ENCODE measurements at places on chromosomes 1 and 21. TPM values are rescaled to one million over a fixed set of nuclear protein-coding genes. Genes with fewer than 3 reads are reported as not detected.

GRCh38 chr1:154943649-154944400 is 7.3 kb upstream of the PMVK start:
- DNase-seq: peak; percentile 68

SPAG17 gene
- 0.71 TPM for total RNA-seq

IL6R gene
- 3.2 TPM for total RNA-seq

LENEP gene
- total RNA-seq: 0.48 TPM

DNA sequence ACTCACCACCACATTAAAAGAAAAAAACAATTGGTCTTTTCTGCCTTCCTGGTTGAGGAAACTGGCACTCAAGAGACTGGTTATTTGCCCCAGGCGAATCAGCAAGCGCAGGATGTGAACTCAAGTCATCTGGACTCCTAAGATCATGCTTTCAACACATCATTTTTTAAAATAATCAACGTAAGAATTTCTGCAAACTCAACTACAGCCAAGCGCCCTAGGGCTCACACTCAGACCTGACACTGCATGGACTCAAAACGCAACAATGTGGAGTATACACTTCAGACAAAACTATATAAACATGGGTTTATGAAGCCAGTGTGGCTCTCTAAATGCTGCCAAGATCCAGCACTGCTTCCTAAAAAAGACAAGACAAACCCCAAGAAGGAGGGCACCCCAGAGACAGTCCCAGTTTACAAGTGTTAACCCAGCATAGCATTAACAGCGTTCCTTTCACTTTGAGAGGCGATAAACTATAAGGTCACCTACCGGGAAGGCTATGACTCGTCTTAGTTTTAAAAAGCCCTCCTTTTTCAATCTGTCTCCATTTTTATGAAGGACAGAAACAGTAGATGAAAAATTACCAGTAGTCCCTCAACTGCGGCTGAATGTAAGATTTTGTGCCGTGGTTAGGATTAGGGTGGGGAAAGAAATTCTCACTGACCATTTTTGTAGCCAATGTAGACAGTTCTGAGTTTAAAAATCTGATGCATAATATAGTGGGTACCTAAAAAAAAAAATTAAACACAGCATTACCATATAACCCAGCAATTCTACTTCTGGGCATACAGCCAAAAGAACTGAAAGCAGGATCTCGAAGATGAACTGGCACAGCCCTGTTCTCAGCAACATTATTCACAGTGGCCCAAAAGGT is 54.8 kb downstream of the SIPA1L2 start:
- no peak for DNase-seq

DNA sequence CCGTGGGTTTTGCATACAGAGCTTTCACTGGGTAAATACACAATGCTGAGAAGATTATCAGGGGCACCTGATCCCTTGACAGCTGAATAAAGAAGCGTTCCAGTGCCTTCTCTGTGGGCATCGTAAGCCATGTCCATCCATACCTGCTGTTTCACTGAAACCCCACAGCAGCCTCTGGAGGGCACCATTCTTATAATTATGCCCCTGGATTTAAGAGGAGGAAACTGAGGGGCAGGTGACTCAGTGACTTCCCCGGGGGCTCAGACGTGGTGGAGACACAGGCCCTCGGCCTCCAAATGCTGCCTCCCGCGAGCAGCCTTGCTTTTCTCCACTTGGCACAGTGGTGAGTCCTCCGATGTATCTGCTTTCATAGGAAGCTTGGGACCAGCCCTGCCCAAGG is 56.7 kb downstream of the B3GALT5 start:
- DNase-seq: no peak

DNA sequence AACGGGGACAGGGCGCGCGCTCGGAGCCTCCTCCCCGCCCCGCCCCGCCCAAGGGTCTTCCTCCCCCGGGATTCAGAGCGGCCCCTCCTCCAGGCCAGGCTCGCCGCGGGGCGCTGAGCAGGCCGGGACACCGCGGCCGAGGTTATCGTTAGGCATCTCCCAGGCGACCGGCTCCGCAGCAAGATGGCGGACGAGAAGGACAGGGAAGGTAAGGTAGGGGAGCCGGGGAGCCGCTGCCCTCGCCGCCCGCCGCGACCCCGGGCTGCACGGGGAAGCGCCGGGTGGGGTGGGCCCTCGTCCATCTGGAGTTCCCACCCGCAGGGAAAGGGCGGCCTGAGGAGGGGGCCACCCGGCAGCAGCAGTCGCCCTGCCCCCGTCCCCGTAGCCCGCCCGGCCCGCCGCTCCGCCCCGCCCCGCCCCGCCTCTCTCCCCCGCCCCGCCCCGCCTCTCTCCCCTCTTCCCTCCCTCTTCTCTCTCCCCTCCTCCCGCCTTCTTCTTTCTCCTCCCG is 105.9 kb upstream of the HNRNPU start:
- peak; percentile 83 for DNase-seq

- DNase-seq: no peak
Measured at GRCh38 chr21:43193088-43193650, 24.4 kb downstream of the CRYAA start.

DNA sequence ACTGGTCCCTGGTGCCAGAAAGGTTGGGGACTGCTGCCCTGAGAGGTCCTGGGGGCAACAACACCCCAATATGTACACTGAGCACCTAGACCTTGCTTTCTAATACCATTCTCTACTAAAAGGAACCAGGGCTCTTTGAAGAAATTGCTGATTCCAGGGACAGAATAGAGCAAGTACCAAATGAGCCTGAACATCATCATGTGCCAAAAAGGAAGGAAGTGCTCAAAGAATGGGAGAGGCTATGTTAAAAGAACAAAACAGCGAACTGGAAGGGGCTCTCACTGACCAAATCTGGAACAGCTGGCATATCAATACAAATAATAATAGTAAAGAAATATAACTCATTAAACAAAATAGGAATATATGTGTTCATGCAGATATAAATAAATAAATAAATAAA is 50.8 kb downstream of the PIK3R3 start:
- DNase-seq: no peak
